Activated CD4-positive, alpha-beta T cell treated with anti-CD3 and anti-CD28 coated beads, Interleukin-2, amount 10 ng/mL, durations not matched to agents 7 days and 5 days (primary cell): ENCODE measurements at places on chromosomes 7 and 10.

- DNase-seq, result peak; percentile 62
Observed at GRCh38 chr7:101390901-101391301, 28.2 kb downstream of the COL26A1 start.

- DNase-seq, result no peak
Observed at GRCh38 chr10:114400091-114400490, 4.2 kb downstream of the AFAP1L2 start.

DNA sequence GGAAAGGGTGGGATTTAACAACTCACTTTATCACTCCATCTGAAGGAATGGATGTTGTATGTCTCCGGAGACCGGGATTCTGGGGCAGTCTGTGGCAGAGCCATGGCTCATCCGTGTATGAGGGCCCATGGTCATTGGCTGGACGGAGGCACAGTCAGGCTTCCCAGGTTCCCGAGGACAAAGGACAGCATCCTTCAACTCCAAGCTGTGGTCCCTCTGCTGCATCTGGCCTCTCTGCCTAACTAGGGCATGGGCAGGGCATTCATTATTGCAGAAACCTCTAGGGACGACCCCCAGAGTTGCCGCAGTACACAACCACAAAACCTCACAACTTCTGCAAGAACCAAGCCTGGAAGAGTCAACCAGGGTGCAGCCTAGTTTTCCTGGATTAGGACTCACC is 525.2 kb downstream of the GLRX3 start:
- DNase-seq, result no peak

DNA sequence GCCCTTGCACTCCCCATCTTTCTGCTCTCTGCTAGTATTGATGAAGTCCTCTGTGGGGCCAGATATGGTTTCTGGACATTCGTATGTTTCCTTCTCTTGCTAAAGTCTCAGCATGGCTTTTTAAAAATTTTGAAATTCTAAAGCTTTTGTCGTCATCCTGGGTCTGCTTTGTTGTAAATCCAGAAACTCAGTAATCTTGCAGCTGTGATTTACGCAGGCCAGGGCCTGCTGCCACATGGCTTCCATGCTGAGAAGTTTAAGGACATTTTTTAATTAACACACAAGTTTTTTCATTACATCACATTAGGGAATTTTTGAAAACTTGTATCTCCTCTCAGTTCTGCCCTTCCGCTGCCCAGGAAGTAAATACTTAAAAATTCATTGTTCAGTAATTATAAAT is 686.1 kb upstream of the IGFBP3 start:
- DNase-seq, result no peak

DNA sequence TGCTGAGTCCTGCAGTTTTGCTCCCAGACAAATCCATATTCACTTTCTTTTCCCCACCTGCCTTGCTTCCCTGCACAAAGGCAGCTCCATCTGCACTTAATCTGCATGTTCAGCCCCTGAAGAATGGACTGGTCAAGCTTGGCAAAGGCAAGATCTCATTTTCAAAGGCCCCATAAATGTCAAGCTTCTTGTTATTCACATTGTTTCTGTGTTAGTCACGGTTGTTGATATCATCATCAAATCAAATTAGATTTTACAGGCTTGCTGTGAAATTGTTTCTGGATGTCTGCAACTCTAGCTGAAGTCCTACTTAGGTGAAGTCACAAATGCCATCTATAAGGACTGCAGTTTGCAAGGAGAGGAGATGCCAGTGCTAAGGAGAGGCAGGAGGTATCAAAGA is 91.0 kb downstream of the GPAM start:
- DNase-seq, result no peak
